ENCODE measurements at places on chromosomes 2 and 18. TPM values are rescaled to one million over a fixed set of nuclear protein-coding genes. Genes with fewer than 3 reads are reported as not detected.

DNA sequence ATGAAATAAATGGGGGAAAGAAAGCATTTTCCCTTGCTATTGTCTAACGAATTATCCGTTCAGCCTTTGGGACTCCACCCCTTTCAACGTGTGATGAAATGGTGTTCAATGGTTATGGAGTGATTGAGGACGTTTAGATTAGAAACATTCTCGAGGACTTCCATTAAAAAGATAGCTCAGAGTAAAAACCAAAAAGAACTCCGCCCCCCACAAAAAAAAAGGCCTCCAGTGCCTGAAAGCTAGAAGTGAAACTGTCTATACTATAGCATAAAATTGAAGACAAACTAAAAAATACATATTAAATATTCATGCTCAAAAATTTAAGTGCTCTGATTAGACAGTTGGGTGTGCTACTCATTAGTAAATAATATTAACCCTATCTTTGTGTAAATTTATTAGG lies 3.0 kb upstream of the ZNF516 start:
- peaks cover 7% of the 10 kb centered on the region for H3K4me1 ChIP-seq
- H3K27me3 ChIP-seq, result no peaks in the 10 kb centered on the region
- no peak overlapping the region for H3K27ac ChIP-seq
- no peaks in the 10 kb centered on the region for H3K36me3 ChIP-seq

Gene THSD7B
- not detected for total RNA-seq

GRCh38 chr2:96985181-96985945 lies 1.0 kb downstream of the FAM178B start:
- H3K36me3 ChIP-seq, result no peaks in the 10 kb centered on the region
- H3K4me3 ChIP-seq, result no peak overlapping the region
- no peaks in the 10 kb centered on the region for H3K27me3 ChIP-seq
- no peaks in the 10 kb centered on the region for H3K4me1 ChIP-seq

GRCh38 chr2:136167721-136168475 lies 49.9 kb upstream of the CXCR4 start:
- H3K36me3 ChIP-seq, result no peaks in the 10 kb centered on the region
- no peaks in the 10 kb centered on the region for H3K27me3 ChIP-seq
- no peak overlapping the region for H3K27ac ChIP-seq
- no peak for DNase-seq

DNA sequence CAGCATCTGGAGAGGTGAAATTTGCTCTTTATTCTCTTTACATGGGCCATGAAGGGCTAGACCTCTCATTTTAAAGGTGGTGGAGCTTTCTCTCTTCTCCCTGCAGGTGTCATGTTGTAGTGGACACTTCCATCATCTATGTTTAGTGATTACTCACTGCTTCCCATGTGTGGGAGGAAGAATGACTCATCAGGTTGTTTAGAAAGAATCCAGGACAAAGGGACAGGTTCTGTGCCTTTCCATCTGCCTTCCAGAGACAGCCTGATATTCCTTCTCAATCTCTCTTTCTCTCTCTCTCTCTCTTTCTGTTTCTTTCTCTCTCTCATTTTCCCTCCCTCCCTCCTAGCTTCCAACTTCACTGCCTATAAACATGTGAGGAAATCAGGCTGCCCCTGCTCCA lies 38.7 kb downstream of the SCG2 start:
- H3K4me3 ChIP-seq, result no peak overlapping the region
- H3K27me3 ChIP-seq, result no peaks in the 10 kb centered on the region
- DNase-seq, result no peak
- no peaks in the 10 kb centered on the region for H3K36me3 ChIP-seq

- H3K36me3 ChIP-seq, result no peaks in the 10 kb centered on the region
- no peak overlapping the region for H3K27ac ChIP-seq
- H3K4me1 ChIP-seq, result no peaks in the 10 kb centered on the region
- no peaks in the 10 kb centered on the region for H3K27me3 ChIP-seq
Measured at GRCh38 chr2:60453301-60453700, 100.2 kb downstream of the BCL11A start.

- H3K4me1 ChIP-seq, result peaks cover 11% of the 10 kb centered on the region
- no peak for DNase-seq
- no peak overlapping the region for H3K27ac ChIP-seq
- peaks cover 4% of the 10 kb centered on the region for H3K27me3 ChIP-seq
- no peak overlapping the region for H3K4me3 ChIP-seq
Measured at GRCh38 chr2:241545106-241545505, 13.4 kb upstream of the BOK start.

GRCh38 chr2:234275515-234275914 lies 221.4 kb downstream of the ARL4C start:
- no peaks in the 10 kb centered on the region for H3K27me3 ChIP-seq
- H3K36me3 ChIP-seq, result no peaks in the 10 kb centered on the region
- H3K27ac ChIP-seq, result no peak overlapping the region
- H3K4me1 ChIP-seq, result no peaks in the 10 kb centered on the region

Gene GALNT13
- not detected for total RNA-seq

DNA sequence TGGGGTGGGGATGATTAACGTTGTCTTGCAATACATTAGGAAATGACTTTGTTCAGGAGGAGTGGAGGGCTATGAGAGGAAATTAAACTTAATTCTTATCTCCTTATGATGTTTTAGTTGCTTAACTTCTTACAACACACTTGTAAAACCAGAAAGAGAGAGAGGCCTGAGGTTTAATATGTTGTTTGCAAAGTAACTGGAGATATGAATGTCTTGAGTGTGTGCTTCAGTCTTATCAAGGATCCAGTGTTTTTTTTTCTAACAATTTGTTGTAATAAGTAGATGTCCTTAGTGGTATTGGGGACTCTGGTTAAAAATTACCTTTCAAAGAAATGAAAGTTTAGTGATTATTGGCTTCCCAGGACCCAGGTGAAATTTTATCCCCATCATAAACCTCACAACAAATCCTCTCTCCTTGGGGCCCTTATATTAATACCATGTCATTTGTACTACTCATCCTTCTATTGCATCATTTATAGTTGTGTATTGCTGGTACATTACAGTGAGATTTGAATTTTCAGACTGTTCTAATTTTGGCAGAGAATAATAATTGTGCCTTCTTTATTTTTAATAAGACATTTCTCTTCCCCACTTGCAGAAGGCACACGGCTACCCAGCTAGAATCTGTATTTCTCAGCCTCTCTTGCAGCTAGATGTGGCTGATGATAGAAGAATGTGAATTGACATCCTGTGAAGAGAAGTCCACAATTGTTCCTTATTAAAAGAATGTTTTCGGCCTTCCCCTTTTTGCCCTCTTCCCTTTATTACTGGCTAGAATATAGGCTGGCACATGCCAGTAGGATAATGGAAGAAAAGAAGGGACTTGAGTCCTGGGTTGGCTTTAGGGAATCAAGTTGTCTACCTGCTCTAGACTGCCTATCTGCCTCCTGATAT lies 91.9 kb upstream of the CXCR4 start:
- no peak overlapping the region for H3K4me3 ChIP-seq
- no peaks in the 10 kb centered on the region for H3K4me1 ChIP-seq
- no peak overlapping the region for H3K27ac ChIP-seq
- H3K27me3 ChIP-seq, result no peaks in the 10 kb centered on the region

Measured in ascending aorta (tissue), 2 donors.